ENCODE measurements at places on chromosomes 4 and X. TPM values are rescaled to one million over a fixed set of nuclear protein-coding genes. Genes with fewer than 3 reads are reported as not detected.

The TAF1 gene
- 33.9 TPM for total RNA-seq

The MRFAP1L1 gene
- 58.6 TPM for total RNA-seq

The COX18 gene
- total RNA-seq, result 16.7 TPM

The COL4A5 gene
- total RNA-seq, result 547 TPM

The DIPK2B gene
- not detected for total RNA-seq

The ASB5 gene
- total RNA-seq, result 0.32 TPM

The ATP2B3 gene
- total RNA-seq, result 0.39 TPM

The FGFBP2 gene
- total RNA-seq, result not detected

The KLF8 gene
- total RNA-seq, result 0.18 TPM

The ADGRG4 gene
- total RNA-seq, result 0.16 TPM

The ANKRD50 gene
- total RNA-seq, result 45.3 TPM

The ADH6 gene
- total RNA-seq, result not detected

The FAM47E gene
- total RNA-seq, result 0.55 TPM

- no peak for DNase-seq
Measured at GRCh38 chr4:67624939-67625338, 66.4 kb downstream of the STAP1 start.

- DNase-seq, result no peak
Measured at GRCh38 chrX:132694382-132694781, 205.5 kb upstream of the MBNL3 start.

GRCh38 chrX:140762061-140762460 is 52.5 kb downstream of the LINC00632 start:
- no peak for DNase-seq

- DNase-seq, result no peak
Measured at GRCh38 chr4:61336916-61337315, 136.8 kb downstream of the ADGRL3 start.

- DNase-seq, result no peak
Measured at GRCh38 chr4:83757121-83757621, 221.3 kb downstream of the GPAT3 start.

GRCh38 chr4:122661176-122662160 is 40.6 kb upstream of the IL21 start:
- no peak for DNase-seq

- no peak for DNase-seq
Measured at GRCh38 chr4:6071191-6071958, 53.1 kb upstream of the C4orf50 start.

DNA sequence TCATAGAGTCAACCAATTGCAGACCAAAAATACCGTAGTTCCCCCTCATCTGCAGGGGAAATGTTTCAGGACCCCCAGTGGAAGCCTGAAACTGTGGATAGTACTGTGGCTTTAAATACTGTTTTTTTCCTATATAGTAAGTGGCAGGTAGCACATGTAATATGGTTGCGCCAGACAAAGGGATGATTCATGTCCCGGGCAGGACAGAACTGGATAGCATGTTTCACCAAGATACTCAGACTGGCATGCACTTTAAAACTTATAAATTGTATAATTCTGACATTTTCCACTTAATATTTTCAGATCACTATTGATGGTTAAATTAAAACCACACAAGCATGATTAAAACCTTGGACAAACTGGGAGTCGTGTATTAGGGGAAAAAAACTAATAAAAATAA is 276.3 kb upstream of the AGA start:
- DNase-seq, result no peak

GRCh38 chr4:176902710-176903323 is 110.1 kb upstream of the VEGFC start:
- no peak for DNase-seq

DNA sequence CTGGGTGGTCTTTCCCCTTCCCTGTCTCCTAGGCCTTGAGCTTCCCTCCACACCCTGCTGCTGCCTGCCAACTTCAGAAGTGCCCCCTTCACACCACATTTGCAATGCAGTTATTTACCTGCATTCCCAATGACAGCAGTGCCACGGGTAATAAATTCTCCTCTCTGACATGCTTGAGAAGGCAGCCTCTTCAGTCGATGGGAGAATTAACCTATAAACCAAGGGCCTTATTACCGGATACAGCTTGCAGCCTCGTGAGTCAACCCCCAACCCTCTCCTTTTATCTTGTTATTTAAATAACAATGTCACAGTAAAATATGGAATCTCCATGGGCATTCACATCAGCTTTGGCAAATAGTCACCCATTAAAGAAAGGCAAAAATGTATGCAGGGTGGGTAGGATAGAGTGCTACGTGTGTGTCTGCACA is 34.7 kb upstream of the LGI2 start:
- no peak for DNase-seq

GRCh38 chrX:110914281-110914680 is 118.7 kb upstream of the CHRDL1 start:
- no peak for DNase-seq

DNA sequence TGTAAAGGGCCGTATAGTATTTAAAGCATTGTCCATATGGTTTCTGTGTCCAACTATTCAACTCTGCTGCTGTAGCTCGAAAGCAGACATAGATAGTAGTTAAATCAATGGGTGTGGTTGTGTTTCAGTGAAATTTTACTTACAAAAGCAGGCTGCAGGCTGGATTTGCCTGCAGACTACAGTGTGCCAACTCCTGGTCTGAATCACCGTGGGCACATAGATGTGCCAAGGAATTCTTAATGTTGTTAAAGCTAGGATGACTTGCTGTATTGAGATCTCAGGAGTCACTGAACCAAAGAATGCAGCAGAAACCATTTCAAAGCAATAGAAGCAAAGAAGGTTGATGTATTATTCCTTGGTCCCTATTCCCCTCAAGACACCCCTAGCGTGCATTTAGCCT is 379.0 kb downstream of the STIM2 start:
- DNase-seq, result no peak

- no peak for DNase-seq
Measured at GRCh38 chr4:1660948-1661677, 23.0 kb downstream of the FAM53A start.

DNA sequence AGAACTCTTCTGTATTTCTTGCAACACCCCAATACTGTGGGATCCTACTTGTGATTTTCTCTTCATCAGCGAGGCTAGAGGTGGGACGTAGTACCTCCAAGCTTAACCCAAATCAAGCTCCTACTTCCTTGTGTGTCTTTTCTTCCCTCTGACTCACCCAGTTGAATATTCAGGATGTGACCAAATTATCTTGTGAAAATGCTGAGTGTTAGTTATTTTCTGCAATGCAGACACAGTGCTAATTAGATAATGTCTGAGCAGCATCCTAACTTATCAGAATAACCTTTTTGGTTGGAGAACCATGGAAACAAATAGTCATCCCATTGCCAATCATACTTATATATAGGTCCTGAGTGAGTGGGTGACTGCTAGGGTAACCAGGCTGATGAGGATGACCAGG is 2.4 kb downstream of the MEPE start:
- DNase-seq, result no peak

- DNase-seq, result peak; percentile 64
Measured at GRCh38 chr4:8323947-8324555, 54.5 kb downstream of the HTRA3 start.

DNA sequence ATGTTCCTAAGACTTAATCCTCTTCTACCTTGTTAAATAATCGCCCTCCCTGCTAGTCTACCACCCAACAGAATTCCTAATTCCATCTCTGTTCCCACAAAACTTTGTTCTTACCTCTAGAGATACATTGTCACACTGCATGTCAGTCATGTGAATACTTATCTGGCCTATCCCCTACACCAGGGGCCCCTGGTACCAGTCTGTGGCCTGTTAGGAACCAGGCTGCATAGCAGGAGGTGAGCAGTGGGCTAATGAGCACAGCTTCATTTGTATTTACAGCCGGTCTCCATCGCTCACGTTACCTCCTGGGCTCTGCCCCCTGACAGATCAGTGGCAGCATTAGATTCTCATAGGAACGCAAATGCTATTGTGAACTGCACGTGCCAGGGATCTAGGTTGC is 73.9 kb downstream of the APBB2 start:
- no peak for DNase-seq

GRCh38 chr4:139973616-139974015 is 180.4 kb downstream of the MAML3 start:
- no peak for DNase-seq

- DNase-seq, result no peak
Measured at GRCh38 chr4:57065730-57066482, 44.3 kb downstream of the IGFBP7 start.

DNA sequence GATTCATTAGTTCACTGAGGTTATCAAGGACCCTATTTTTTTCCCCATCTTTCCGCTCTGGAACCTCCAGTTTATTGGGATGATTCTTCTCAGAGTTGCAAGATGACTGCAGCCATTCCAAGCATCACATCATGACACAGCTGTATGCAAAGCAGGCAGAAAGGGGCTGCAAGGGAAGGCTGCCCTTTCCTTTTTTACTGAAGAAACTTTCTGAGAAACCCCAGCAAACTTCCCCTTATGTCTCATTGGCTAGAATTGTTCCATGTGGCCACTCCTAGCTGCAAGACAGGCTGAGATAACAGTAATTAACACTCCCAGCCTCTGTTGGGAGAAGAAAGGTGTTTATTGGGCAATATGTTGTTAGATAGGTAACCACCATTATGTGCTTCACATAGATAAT is 102.6 kb downstream of the SATL1 start:
- no peak for DNase-seq

GRCh38 chr4:142230991-142231390 is 594.6 kb downstream of the IL15 start:
- no peak for DNase-seq

GRCh38 chrX:85977218-85977617 is 70.1 kb downstream of the CHM start:
- DNase-seq, result no peak

DNA sequence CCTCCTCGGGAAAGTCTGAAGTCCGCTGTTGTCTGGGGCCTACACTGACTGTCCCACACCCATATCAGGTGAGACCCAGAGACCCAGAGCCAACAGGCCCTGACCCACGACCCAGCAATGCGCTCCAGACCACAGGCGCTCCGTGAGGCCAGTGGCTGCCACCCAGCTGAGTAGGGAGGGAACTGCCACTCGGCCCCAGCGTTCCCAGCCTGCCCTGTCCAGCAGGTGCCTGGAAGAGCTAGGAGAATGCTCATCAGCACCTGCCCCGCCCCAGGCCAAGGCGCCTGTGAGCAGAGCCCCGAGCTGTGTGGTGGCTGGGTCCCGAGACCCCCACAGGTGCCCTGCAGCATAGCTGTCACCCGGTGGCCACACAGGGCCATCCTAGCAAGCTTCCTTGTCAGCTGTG is 2.7 kb downstream of the SPON2 start:
- DNase-seq, result no peak

- DNase-seq, result no peak
Measured at GRCh38 chr4:25590171-25590570, 65.5 kb upstream of the SLC34A2 start.

DNA sequence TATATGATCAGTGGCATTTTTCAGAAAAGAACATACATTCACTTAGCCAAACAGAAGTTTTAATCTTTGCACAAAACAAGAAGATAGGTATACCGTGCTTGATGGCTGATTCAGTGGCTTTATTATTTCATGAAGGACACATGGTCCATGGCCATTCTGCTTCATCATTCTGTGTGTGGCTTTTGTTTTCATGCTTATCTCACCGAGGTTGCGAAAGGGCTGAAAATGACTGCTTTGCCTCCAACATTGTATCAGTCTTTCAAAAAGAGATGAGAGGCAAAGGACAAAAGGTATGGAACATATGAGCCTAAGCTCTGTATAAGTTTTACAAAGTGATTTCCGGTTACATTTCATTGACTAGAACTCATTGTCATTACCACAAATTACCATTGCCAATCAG is 541.1 kb downstream of the RAB28 start:
- DNase-seq, result no peak

- DNase-seq, result no peak
Measured at GRCh38 chr4:24988776-24989175, 42.0 kb downstream of the LGI2 start.

- DNase-seq, result peak; percentile 92
Measured at GRCh38 chr4:141133146-141133998, at the start of gene RNF150. RNF150 (minus strand) TSS chr4:141133469.

DNA sequence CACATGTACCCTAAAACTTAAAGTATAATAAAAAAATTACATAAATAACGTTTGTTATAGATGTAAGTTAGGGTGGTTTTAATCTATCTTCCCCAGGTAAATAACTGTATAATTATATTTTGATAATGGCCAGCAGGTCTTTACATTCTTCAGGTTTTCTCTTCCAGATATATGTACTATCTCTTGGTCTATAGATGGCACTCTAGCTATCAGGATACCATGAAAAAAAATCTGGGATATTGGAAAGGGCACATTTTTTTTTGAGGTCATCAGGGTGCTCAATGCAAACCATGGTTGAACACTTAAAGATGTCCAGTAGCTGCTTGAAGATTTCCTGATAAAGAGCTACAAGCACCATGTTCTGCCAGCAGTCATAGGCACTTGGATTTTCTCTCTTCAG is 15.6 kb upstream of the ADH4 start:
- DNase-seq, result no peak

- no peak for DNase-seq
Measured at GRCh38 chr4:36235306-36235705, 9.0 kb downstream of the ARAP2 start.

DNA sequence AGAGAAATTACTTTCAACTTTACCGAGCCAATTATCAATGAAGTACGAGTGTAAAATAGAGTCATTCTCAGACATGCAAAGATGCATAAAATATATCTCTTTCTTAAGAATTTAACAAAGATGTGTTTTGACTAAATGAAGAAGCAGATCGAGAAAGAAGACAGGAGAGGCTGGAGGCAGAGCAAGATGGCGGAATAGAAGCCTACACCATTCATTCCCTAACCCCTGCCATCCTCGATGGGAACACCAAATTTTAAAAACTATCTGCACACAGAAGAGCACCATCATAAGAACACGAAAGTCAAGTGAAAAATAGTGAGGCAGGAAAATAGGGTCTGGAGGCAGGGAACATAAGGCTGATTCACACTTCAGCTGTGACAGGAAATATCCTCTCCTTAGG is 35.0 kb downstream of the CCDC158 start:
- DNase-seq, result no peak

- DNase-seq, result no peak
Measured at GRCh38 chr4:73740353-73740778, at the start of gene CXCL8. CXCL8 (plus strand) TSS chr4:73740569; CDS start chr4:73740659, 90 bp downstream.

GRCh38 chrX:21678048-21678612 is 20.0 kb upstream of the KLHL34 start:
- DNase-seq, result no peak

DNA sequence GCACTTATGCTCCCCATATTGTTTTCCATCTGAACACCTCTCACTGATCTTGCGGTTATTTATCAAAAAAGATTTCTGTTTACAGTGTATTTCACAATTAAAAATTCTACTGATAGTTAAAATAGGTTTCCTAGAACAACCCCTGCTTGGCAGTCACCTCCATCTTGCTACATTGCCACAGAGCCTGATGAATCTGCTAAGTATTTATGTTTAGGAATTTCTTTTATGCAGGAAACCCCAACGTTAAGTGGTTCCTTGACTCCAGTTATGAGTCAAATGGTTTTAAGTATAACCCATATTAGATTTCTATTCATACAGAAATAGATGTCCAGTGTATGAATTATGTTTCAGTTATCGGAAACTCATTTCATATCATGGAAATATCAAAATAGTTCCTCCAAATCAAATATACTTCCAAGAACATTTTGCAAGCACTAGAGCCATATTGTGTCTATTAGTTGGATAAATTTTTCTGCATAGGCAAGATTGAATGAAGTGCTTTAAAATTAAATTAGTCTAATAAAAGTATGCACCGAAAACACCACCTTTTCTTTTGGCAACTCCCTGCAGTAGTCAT is 20.6 kb downstream of the GALNT7 start:
- DNase-seq, result no peak

- no peak for DNase-seq
Measured at GRCh38 chrX:29636331-29636730, 579.0 kb upstream of the MAGEB2 start.

Data from osteocyte (in vitro differentiated cells).